ENCODE measurements at places on chromosomes 4 and X.

DNA sequence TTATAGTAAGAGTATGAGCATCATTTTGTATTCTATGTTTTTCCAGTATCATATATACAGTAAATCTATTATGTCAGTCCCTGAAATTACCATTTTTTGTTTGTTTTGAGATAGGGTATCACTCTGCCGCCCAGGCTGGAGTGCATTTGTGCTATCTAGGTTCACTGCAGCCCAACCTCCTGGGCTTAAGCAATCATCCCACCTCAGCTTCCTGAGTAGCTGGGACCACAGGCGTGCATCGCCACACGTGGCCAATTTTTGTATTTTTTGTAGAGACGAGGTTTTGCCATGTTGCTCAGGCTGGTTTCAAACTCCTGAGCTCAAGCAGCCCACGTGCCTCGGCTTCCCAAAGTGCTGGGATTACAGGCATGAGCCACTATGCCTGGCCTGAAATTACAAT, 85.6 kb downstream of the ZNF330 start:
- no peak for DNase-seq

- peak; percentile 73 for DNase-seq
Observed at GRCh38 chrX:123773258-123773988, 40.6 kb upstream of the THOC2 start.

DNA sequence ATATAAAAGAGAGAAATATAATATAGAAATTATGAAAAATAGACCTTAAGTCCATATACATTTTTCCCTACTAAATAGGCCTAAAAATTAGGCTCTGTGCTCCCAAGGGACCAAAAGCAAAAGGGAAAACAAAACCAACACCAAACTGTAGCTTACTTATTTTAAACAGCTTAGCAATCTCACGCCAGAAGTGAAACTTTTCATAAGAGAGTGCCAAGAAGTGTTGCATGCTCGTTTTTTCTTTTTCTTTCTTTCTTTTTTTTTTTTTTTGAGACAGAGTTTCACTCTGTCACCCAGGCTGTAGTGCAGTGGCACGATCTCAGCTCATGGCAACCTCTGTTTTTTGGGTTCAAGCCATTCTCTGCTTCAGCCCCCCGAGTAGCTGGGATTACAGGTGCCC, 250.4 kb downstream of the TMA16 start:
- DNase-seq, result no peak

DNA sequence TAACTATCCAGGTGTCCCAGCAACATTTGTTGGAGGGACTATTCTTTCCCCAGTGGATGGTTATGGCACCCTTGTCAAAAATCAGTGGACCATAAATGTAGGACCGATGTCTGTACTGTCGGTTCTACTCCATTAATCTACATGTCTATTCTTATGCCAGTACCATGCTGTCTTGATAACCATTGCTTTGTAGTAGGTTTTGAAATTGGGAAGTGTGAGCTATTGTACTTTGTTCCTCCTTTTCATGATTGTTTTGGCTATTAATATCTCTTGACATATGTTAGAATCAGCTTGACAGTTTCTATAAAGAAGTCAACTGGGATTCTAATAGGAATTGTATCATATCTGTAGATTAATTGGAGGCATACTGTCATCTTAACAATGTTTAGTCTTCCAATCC, 112.7 kb downstream of the HNRNPD start:
- DNase-seq, result no peak

GRCh38 chrX:39499996-39500395, 597.8 kb downstream of the BCOR start:
- no peak for DNase-seq

GRCh38 chr4:104302731-104303130, 192.0 kb downstream of the CXXC4 start:
- DNase-seq, result no peak

DNA sequence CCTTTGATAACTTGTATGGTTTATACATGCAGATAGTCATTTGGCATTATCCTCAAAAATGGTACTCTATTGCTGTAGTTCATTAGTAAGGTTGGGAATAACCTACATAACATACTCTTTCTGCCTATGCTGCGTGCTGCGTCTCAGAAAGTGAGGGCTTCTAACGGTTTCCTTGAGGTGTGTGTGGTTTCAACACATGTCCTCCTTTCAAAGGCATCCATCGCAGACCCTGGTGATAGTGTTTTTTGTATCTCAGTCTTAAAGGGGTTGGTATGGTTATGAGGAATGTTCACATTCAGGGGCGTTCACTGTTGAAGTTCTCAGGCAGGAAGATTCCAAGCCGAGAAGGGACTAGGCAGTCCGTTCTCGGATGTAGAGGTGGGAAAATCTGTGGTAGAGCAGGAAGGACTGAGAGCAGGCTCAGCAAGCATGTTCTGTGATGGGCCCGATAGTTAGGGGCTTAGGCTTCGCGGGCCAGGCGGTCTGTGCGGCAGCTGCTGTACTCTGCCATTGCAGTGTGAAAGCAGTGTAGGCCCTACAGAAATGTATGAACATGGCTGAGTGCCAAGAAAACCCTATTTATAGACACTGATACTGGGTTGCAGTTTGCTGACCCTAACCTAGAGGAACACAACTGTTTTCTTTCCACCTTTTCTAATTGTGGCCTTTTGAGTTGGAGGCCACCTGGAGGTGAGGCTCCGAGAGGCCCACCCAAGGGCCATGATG, 123.2 kb downstream of the GPR143 start:
- no peak for DNase-seq

DNA sequence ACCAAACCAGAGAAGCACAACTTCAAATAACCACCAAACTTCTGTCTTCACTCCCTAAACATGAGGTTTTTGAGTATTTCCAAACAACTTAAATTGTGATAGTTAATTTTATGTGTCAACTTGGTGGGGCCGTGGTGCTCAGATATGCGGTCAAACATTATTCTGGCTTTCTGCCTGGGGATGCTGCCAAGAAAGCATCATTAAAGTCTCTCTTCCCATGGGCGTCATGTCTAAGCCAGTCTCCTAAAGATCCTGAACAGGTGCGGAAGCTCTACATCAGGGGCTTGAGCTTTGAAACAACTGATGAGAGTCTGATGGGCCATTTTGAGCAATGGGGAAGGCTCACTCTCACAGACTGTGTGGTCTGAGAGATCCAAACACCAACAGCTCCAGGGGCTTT, 24.1 kb upstream of the SOD3 start:
- DNase-seq, result no peak

GRCh38 chr4:162485486-162485885, 321.7 kb upstream of the FSTL5 start:
- DNase-seq, result peak; percentile 54

- DNase-seq, result no peak
Observed at GRCh38 chr4:40555176-40555900, 74.3 kb downstream of the RBM47 start.

DNA sequence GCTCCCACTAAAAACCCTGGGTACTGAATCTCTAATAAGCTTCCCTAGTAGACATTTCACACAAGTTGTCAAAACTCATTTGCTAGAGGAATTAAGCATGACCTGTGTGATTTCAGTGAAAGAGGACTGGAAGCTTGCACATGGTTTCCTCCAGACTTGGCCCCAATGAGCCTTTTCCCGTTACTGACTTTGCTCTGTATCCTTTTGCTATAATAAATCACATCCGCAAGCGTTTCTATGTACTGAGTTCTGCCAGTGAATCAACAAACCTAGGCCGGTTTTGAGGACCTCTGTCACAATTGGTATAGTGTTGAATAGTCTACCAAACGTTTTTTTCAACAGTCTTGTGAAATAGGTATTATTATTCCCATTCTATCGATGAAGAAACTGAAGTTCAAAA, 8.2 kb downstream of the ATP11C start:
- no peak for DNase-seq

DNA sequence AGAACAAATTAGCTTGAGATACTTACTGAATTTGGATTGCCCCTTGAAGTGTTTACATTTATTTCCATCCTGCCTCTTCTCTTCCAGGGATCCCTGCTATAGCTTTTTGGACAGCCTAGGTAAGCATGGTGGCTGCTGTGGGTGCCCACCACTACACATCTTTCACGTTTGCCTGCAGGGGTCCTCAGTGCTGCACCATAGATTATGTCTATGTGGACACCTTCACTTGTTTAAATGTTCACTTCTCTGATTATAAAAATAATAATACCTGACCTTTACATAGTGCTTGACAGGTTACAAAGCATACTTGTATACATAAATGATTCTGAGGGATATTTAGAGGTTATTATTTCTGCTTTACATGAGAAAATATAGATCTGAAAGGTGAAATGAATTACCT, 67.9 kb upstream of the SLC4A4 start:
- DNase-seq, result peak; percentile 53

GRCh38 chrX:14956813-14957582, 83.8 kb downstream of the MOSPD2 start:
- no peak for DNase-seq
